ENCODE measurements at places on chromosomes 5 and 9.

- no peak for DNase-seq
Measured at GRCh38 chr5:107565791-107566767, 104.7 kb downstream of the EFNA5 start.

DNA sequence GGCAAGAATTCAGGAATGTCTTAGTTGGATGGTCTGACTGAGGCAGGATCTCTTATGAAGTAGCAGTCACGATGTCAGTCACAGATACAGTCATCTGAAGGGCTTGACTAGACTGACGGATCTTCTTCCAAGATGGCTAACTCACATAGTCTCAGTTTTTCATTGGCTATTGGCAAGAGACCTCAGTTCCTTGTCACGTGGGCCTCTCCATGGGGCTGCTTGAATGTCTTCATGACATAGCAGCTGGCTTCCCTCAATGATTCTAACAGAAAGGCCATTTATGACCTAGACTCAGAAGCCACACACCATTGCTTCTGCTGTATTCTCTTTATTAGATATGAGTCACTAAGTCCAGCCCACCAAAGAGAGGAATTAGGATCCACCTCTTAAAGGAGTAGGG is 4.7 kb downstream of the APC start:
- DNase-seq = no peak

GRCh38 chr9:89676281-89676680 is 71.5 kb downstream of the GADD45G start:
- no peak for DNase-seq

- no peak for DNase-seq
Measured at GRCh38 chr5:172444110-172444510, 10.2 kb downstream of the SH3PXD2B start.

GRCh38 chr5:32586276-32586599 is 881 bp downstream of the SUB1 start:
- no peak for DNase-seq

DNA sequence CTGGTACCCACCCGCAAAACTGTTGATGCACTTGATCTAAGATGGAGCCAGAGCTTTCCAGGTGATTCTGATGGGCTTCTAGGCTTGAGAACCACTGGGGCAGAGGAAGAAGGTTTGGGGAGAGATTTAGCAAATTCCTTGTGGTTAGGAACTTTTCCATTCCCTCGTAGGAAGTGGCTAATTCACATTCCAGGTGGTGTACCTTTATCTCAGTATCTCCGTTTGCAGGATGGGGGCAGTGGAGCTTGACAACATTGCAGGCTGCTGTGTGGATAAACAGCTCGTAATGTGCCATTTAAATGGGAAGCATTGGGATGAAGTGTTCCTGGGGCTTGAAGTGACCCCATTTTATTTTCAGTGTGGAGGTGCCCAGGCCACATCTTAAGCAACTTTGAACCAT is 172.9 kb upstream of the IL12B start:
- DNase-seq = no peak

- no peak for DNase-seq
Measured at GRCh38 chr5:10069637-10070313, 179.9 kb downstream of the ATPSCKMT start.

GRCh38 chr9:81266674-81267073 is 422.7 kb downstream of the TLE1 start:
- no peak for DNase-seq

All from NAMALWA (cell line).